ENCODE measurements at places on chromosomes 11 and 22.
A peak's percentile ranks its signal among the peaks of the same experiment; 100 is the strongest.

DNA sequence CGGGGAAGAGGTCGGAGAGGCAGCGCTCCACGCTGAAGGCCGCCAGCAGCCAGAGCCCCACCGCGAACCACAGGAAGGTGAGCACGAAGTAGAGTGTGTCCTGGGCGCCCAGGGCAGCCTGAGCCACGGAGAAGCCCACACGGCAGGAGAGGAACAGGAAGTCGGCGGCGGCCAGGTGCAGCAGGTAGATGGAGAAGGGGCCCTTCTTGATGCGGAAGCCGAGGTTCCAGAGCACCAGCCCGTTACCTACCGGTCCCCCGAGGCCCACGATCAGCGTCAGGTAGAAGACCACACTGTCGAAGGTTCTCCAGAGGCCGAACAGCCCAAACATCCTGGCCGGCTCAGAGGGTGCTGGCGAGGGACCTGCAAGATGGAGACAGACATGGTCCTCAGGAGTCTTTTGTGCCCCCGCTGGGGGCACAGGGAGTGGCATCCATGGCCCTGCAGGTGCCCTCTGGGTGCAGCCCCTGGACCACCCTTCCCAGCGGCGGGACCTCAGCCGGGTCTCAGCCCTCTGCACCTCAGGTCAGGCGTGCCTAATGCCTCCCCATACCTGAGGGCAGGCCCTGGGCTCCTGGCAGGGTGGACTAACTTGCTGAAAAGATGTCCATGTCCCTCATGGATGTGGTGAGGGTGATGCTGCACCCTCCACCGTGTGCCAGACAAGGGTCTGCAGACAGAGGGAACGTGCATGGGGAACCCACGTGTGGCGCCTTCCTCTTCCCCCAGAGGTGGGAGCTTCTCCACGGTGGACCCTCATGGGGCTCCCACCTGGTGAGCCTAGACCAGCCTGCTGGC lies at the start of gene MRGPRG:
Gene MRGPRG (minus strand): TSS at position 331 of the 798 bp plus-strand sequence. CDS start 0 bp downstream, at position 331.
- no peak for DNase-seq

GRCh38 chr11:70526116-70527045 lies 128.1 kb downstream of the CTTN start:
- DNase-seq = no peak

DNA sequence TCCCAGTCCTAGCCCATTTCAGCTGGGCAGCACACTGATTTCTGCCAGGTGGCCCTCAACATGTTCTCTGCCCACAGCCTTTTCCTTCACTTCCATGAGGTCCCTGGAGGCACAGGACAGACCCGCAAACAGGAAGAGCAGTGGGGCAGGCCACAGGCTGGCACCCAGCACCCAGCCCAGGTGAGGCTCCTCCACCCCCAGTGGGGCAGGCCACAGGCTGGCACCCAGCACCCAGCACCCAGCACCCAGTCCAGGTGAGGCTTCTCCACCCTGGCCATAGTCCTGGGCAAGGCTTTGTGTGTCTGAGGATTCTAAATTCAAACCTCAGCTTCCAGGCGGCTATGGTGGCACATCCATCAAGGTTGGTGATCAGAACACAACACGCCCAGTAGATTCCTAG lies 1413.0 kb downstream of the BRD1 start:
- no peak for DNase-seq

GRCh38 chr11:24497831-24498230 lies 978 bp downstream of the LUZP2 start:
- no peak for DNase-seq

GRCh38 chr11:6362873-6363678 lies 27.2 kb upstream of the SMPD1 start:
- peak; percentile 84 for DNase-seq

- DNase-seq = no peak
Observed at GRCh38 chr22:36347094-36347493, 40.7 kb downstream of the MYH9 start.

DNA sequence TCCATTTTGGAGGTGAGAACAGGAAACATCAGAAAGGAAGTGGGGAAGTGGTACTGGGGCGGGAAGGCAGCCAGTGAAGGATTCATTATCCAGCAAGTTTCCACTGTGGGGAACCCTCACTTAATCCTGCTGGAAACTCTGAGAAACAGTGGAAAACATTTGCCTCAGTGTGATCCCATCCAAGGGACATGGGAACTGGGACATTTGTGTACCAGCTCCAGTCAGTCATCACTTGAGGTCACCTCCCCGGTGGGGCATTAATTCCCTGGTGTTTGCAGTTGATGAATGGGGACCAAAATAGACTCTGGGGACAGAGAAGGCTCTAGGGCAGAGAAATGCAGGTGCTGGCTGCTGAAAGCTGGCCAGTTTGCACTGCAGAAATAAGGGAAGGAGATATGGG lies 599.9 kb downstream of the BUD13 start:
- no peak for DNase-seq

- no peak for DNase-seq
Observed at GRCh38 chr11:3615998-3616397, 25.8 kb downstream of the ART5 start.

DNA sequence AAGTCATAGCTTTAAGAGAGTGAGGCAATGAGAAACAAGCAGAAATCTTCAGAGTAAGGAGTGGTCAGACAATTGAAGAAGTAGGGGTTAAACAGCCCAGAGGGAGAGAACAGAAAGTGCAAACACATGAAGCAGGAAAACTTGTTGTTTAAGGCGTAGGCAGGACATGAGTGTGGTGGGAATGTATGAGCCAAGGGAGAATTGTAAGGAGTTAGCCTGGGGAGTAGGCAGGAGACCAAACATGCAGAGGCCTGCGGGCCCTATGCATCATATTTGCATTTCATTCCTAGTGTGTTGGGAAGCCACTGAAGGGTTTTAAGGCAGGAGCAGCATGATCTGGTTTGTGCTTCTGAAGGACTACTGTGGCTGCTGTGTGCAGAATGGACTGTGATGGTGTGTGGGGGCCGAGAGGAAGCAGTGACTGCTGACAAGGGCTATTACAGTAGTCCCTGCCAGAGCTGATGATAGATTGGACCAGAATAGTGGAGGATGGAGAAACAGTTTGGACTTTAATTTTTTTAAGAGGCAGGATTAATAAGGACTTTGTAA lies 179.9 kb upstream of the C11orf87 start:
- no peak for DNase-seq

DNA sequence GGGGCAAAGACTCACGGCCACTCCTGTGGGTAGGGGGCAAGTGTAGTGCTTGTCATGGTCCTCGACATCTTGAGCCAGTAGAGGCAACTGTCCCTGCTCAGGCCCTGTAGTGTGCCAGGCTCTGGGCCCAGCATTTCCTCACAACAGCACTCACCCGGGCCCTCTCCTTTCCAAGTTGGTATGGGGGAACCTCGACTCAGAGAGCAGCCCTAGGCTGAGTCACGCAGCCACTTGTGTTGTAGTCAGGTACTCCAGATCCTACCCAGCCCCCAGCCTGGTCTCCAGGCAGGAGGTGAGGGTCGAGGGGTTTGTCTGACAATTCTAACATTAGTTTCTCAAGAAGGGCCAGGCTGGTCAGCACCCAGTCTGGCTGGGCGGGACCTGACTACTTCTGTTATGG lies 4.1 kb downstream of the RELT start:
- no peak for DNase-seq

- DNase-seq = no peak
Observed at GRCh38 chr22:27466229-27466628, 335.3 kb downstream of the MN1 start.

DNA sequence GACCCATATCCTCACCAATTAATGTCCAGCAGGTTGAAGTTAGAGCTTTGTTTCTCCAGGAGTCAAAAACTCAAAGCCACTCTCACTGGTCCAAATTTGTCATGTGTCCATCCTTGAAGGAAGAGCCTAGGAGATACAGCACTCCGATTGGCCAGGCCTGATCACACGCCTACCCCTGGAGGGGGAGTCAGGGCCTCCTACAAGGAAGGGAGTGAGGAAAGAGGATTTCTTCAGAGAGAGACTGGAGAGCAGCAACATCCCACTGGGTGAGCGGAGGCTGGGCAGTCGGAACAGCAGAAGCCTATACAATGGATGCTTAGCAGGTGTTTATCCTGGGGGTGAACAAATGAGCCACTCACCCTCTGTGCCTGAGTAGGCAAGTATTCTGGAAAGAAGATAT lies 113.9 kb downstream of the TRIM29 start:
- DNase-seq = no peak

DNA sequence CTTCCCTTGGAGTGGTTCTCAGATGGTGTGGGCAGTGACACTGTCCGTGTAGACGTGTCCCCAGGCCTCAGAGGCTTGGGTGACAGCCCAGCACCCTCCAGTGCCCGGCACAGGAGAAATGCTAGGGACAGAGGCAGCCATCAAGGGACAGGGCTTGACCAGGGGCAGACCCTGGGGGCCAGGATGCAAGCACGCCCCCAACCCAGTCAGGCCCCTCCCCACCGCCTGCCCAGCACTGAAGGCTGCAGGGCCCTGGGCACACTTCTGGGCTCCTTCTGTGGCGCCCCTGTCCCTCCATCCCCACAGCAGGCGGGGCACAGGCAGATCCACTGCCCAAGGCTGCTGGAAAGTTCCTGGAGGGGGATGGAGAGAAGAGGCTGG lies 11.1 kb downstream of the IGF2 start:
- no peak for DNase-seq

DNA sequence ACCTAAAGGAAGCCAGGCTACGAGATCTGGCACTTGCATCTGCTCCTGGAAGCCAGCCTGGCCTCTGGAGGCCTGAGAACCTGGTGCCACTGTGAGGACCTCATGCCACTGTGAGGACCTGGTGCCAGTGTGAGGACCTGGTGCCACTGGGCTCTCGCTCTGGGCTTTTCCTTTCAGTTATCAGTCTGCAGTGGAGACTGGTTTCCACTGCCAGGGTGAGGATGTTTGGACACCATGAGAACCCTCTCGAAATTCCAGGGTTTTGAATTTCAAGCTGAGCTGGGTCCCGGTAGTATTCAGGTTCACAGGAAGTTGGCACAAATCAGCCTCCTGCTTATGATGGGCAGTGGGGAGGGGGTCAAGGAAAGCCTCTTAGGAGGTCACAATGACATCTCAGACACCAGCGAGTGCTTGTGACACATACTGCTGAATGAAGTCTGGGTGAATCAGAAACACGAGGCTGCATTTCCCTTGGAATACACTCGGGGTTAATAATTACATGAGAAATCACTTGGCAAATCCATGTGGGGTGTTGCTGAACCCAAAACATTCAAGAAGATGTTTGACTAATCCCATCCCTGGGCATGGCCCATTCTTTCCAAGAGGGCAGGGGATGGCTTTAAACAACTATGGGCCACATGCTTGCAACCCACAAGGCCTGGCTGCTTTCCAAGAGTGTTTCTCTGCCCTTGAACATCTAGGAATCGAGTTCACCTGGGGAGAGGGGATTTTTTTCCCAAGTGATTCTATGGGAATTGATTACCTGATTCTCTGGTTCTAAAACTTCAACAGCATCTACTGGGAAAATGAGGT lies 60.2 kb downstream of the LINC01488 start:
- no peak for DNase-seq

GRCh38 chr11:42816471-42816870 lies 495.3 kb upstream of the API5 start:
- DNase-seq = no peak

GRCh38 chr11:36775130-36775529 lies 177.1 kb upstream of the RAG2 start:
- no peak for DNase-seq
